ENCODE measurements at places on chromosomes 12 and 14.

GRCh38 chr12:26047401-26048226 is 77.2 kb downstream of the BHLHE41 start:
- DNase-seq: no peak

- peak; percentile 21 for DNase-seq
Observed at GRCh38 chr14:61889914-61890351, 127.7 kb downstream of the SNAPC1 start.

DNA sequence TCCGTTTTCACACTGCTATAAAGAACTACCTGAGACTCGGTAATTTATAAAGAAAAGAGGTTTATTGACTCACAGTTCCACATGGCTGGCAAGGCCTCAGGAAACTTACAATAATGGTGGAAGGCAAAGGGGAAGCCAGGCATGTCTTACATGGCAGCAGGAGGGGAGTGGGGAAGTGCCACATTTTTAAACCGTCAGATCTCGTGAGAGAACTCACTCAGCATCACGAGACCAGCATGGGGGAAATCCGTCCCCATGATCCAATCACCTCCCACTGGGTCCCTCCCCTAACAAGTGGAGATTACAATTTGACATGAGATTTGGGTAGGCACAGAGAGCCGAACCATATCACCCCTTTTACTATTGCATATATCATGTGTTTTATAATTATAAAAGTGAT is 2.0 kb upstream of the PIGH start:
- DNase-seq: no peak

- DNase-seq: peak; percentile 69
Observed at GRCh38 chr14:21913759-21914158, 240.1 kb upstream of the OR4E1 start.

DNA sequence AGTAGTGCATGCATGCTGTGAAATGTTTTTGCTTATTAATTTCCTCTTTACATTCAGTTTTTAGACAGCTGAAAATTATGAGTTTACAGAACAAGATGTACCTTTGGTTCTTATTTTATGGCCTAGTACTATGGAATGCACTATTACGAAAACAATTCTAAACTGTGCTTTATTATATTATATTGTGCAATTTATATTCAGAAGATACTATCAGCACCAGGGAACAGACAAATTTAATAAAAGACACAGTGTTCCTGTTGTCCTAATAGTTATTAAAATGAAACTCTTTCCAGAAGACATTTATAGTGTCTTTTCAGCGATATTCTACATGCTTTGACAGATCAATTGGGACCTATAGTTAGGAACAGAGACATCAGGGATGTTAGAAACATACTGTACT is 427.3 kb downstream of the BTG1 start:
- DNase-seq: no peak

- DNase-seq: no peak
Observed at GRCh38 chr12:125683748-125684381, 618.6 kb downstream of the AACS start.

Measured in stimulated activated CD4-positive, alpha-beta T cell treated with anti-CD3 and anti-CD28 coated beads, Interleukin-2, amount 100 ng/mL, for 24 hours (primary cell).